ENCODE measurements at places on chromosomes 1 and 21. TPM values are rescaled to one million over a fixed set of nuclear protein-coding genes. Genes with fewer than 3 reads are reported as not detected.

DNA sequence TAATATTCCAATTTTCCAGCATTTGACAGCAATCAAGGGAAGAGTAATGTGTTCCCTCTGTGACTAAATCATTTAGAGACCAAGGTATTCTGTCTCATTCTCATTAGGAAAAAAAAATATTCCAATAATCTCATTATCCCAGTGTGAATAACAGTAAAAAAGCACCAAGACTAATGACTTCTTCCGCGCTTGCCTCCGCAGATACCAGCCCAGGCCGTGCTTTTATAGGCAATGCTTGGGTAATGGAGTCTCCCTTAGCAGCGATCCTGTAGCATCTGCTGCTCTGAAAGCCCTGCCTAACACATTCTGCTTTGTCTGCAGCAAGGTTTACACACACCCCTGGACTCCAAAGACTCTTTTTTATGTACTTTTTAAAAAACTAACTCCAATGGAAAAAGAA lies 470.0 kb upstream of the CAMK1G start:
- H3K27me3 ChIP-seq: no peaks in the 10 kb centered on the region
- DNase-seq: no peak
- no peaks in the 10 kb centered on the region for H3K36me3 ChIP-seq
- H3K27ac ChIP-seq: no peak overlapping the region
- no peak overlapping the region for H3K4me3 ChIP-seq

Gene DAB1
- 0.54 TPM for total RNA-seq

GRCh38 chr21:34367320-34367935 lies 3.6 kb downstream of the KCNE2 start:
- H3K4me1 ChIP-seq: no peaks in the 10 kb centered on the region
- H3K27me3 ChIP-seq: peaks cover 10% of the 10 kb centered on the region
- DNase-seq: no peak
- H3K4me3 ChIP-seq: no peak overlapping the region
- no peak overlapping the region for H3K27ac ChIP-seq

GRCh38 chr1:20376880-20377494 lies 86.3 kb downstream of the VWA5B1 start:
- no peak overlapping the region for H3K4me3 ChIP-seq
- no peaks in the 10 kb centered on the region for H3K4me1 ChIP-seq
- peak; percentile 71 for DNase-seq
- no peak overlapping the region for H3K27ac ChIP-seq
- H3K27me3 ChIP-seq: peaks cover 15% of the 10 kb centered on the region

Measured in activated naive CD8-positive, alpha-beta T cell treated with anti-CD3 and anti-CD28 coated beads, Interleukin-2, amount 10 ng/mL, durations not matched to agents 7 days and 5 days (primary cell).